Ovary (tissue), 10 donors: ENCODE measurements at places on chromosomes 5 and 9. TPM values are rescaled to one million over a fixed set of nuclear protein-coding genes. Genes with fewer than 3 reads are reported as not detected.

Gene PTPDC1
- total RNA-seq, result 9.5 TPM

DNA sequence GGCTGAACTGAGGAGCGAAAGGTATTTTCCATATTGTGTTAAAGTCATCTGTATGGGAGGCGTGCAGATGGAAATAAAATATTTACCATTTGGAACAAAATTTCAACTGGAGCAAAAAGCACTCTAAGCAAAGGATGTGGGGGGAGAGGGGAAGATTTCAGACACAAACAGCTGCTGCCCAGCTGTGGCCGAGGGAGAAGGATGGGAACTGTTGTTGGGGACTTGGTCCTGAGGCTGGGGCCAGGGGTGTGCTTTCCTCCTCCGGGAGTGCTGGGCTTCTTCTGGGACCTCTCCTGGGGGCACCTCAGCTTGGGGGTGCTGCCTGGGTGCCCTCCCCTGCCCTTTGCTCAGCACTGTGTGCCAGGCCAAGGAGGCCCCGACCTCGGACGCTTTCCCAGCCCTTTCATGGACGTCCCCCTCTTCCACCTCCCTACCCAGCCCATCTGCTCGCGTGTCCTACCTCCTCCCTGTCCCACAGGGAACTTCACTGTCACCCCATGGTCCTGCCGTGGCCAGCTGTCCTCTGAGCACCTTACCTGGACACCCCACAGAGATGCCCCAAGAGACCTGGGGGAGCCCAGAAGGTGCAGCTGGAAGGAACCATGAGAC, 101.9 kb upstream of the COL5A1 start:
- H3K27me3 ChIP-seq, result no peaks in the 10 kb centered on the region
- H3K4me1 ChIP-seq, result peaks cover 3% of the 10 kb centered on the region
- no peaks in the 10 kb centered on the region for H3K36me3 ChIP-seq
- no peak overlapping the region for H3K4me3 ChIP-seq
- H3K27ac ChIP-seq, result no peak overlapping the region

Gene RNF180
- total RNA-seq, result 24.2 TPM

DNA sequence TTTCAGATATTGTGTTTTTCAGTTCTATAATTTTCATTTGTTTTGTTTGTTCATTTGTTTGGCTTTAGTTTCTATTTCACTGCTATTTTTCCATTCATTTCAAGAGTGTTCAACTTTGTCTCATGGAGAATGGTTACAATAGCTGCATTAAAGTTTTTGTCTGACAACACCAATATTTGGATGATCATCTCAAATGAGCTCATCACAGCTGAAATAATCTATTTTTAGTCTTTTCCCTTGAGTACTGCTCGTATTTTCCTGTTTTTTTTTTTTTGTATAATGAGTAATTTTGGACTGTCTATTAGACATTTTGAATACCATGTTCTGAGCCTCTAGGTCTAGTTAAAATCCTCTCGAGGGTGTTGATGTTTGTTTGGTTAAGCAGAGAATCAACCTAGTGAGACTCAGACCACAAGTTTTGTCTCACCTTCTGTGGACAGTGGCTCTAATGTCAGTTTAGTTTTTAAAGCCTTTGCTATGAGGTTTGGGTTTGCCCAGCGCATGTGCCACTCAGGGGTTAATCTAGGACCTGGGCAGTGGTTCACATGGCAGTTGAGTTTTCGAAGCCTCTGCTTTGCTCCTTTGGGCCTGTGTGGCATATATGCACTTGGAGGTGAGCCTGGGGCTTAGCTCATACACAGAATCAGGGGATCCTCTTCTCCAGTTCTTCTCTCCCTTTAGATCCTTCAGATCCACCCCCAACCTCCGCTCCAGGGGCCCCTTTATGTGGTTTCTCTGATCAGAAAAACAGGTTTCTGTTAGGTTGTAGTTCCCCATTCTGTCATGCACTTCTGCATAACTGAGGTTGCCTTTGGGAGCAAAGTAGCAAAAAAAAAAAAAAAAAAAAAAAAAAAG, 79.8 kb downstream of the ARSB start:
- H3K27ac ChIP-seq, result no peak overlapping the region
- H3K27me3 ChIP-seq, result no peaks in the 10 kb centered on the region
- no peak for DNase-seq
- H3K36me3 ChIP-seq, result no peaks in the 10 kb centered on the region

DNA sequence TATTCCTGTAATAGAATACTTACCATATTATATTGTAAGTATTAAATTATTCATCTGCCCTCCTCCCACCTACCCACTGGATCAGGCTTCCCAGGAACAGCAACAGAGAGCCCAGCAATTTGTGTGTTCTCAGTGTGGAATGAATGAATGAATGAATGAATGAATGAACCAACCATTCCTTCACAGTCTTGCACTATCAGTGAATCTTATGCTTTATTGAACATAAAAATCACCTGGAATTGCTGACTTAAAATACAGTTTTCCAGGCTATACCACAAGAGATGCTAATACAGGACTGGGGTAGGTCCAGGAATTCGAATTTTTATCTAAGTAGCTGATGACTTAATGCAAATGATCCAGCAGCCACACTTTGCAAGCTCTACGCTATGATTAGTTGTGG, 51.6 kb downstream of the DOCK8 start:
- no peaks in the 10 kb centered on the region for H3K4me1 ChIP-seq
- H3K4me3 ChIP-seq, result no peak overlapping the region
- no peak overlapping the region for H3K27ac ChIP-seq

Gene MARVELD2
- total RNA-seq, result 0.83 TPM

DNA sequence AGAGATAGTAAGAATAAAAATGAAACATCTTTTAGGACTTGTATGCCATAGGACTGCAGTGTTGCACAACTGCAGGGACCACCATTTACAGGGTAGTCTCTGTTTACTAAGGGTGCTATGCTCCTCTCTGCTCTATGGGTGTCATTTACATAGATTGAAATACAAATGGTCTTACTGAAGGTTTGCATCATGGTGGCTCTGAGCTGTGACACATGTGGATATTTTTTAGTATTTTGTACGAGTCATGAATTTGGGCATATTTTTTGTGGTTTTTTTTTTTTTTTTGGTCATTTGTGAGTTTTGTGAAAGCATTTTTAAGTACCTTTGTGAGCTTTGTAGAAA, 47.4 kb downstream of the CSNK1G3 start:
- H3K4me3 ChIP-seq, result no peak overlapping the region
- no peaks in the 10 kb centered on the region for H3K27me3 ChIP-seq
- no peak overlapping the region for H3K27ac ChIP-seq
- no peaks in the 10 kb centered on the region for H3K4me1 ChIP-seq

GRCh38 chr5:68460147-68460798, 244.7 kb downstream of the PIK3R1 start:
- no peak for DNase-seq
- no peak overlapping the region for H3K27ac ChIP-seq
- no peak overlapping the region for H3K4me3 ChIP-seq

Gene SEPTIN8
- 45.8 TPM for total RNA-seq

DNA sequence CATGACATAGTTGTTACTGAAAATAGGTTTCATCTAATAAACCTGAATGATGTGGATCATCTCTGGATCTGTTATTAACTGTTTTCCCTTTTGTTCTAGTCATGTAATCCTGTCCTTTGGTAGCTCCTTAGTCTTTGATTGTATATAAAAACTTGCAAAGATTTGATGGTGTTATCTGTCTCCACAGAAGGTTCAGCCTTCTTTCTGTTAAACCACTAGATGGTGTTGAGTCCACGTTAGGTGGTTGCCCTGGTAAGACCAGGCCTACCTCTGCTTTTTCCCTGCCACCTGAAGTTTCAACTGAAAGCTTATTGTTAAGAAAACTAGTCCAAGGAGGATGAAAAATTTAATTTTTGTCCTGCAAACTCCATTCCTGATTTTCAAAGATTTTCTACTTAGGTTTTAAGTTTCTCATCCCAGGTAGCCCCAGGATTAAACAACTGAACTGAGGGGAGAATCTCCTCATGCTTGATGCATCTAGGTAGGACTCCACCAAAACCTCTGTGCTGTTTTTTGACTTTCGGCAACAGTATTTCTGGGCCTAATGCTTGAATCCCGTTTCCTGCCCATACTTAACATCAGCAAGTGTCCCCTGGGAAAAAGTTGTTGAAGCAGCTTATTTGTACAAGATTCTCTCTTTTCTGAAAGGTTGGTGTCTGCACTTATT, 68.5 kb downstream of the RICTOR start:
- H3K4me3 ChIP-seq, result no peak overlapping the region
- H3K27me3 ChIP-seq, result no peaks in the 10 kb centered on the region
- no peaks in the 10 kb centered on the region for H3K4me1 ChIP-seq

DNA sequence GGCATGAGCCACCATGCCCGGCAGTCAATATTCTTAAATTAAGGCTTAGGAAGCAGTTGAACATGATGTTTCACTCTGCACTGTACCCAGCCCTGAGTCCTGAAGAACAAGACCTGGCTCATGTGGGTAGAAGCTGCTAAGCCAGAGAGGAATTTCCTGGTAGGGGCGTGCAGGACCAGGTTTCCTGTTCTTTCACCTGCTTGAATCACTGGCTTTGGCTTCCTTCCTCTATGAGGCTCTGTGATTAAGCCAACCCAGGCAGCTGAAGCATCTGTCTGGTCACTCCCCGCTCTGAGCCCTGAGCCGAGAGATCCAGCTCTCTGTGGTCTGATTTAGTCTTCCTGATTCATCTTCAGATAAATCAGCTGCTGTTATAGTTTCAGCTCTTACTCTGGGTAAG, 29.1 kb downstream of the CFAP77 start:
- H3K4me1 ChIP-seq, result no peaks in the 10 kb centered on the region
- H3K27me3 ChIP-seq, result no peaks in the 10 kb centered on the region
- H3K27ac ChIP-seq, result no peak overlapping the region
- no peak for DNase-seq
- no peaks in the 10 kb centered on the region for H3K36me3 ChIP-seq

GRCh38 chr5:120354126-120354525, 110.0 kb upstream of the PRR16 start:
- no peaks in the 10 kb centered on the region for H3K27me3 ChIP-seq
- H3K4me1 ChIP-seq, result no peaks in the 10 kb centered on the region
- no peak overlapping the region for H3K4me3 ChIP-seq
- no peak for DNase-seq
- no peaks in the 10 kb centered on the region for H3K36me3 ChIP-seq

GRCh38 chr5:110477911-110478310, 248.6 kb downstream of the TMEM232 start:
- no peak overlapping the region for H3K27ac ChIP-seq
- DNase-seq, result no peak
- H3K4me1 ChIP-seq, result no peaks in the 10 kb centered on the region
- H3K27me3 ChIP-seq, result no peaks in the 10 kb centered on the region
